ENCODE measurements at places on chromosomes 7 and 10.

DNA sequence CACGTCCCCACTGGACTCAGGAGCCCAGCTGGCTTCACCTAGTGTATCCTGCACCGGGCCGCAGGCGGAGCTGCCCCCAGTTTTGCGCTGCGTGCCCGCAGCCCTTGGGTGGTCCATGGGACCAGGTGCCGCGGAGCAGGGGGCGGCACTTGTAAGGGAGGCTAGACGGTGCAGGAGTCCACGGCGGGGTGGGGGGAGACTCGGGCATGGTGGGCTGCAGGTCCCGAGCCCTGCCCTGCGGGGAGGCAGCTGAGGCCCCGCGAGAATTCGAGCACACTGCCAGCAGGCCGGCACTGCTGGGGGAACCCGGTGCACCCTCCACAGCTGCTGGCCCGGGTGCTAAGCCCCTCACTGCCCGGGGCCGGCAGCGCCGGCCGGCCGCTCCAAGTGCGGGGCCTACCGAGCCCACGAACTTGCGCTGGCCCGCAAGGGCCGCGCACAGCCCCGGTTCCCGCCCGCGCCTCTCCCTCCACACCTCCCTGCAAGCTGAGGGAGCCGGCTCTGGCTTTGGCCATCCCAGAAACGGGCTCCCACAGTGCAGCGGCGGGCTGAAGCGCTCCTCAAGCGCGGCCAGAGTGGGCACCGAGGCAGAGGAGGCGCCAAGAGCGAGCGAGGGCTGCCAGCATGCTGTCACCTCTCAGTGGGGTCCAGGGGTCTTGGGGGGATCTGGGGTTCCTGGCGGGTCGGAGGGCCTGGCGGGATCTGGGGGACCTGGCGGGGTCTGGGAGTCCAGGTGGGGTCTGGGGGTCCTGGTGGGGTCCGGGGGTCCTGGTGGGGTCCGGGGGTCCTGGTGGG is 81.4 kb downstream of the VIPR2 start:
- H3K4me3 ChIP-seq: no peak overlapping the region
- no peaks in the 10 kb centered on the region for H3K4me1 ChIP-seq
- no peaks in the 10 kb centered on the region for H3K27me3 ChIP-seq
- DNase-seq: no peak
- H3K27ac ChIP-seq: no peak overlapping the region
- no peaks in the 10 kb centered on the region for H3K36me3 ChIP-seq

GRCh38 chr10:121804460-121804859 is 123.4 kb downstream of the ATE1 start:
- H3K36me3 ChIP-seq: no peaks in the 10 kb centered on the region
- H3K27ac ChIP-seq: no peak overlapping the region
- H3K4me1 ChIP-seq: no peaks in the 10 kb centered on the region
- H3K27me3 ChIP-seq: no peaks in the 10 kb centered on the region
- H3K4me3 ChIP-seq: no peak overlapping the region

GRCh38 chr10:96280859-96281258 is 9.5 kb upstream of the BLNK start:
- H3K27ac ChIP-seq: no peak overlapping the region
- H3K27me3 ChIP-seq: no peaks in the 10 kb centered on the region
- H3K4me3 ChIP-seq: no peak overlapping the region
- peaks cover 12% of the 10 kb centered on the region for H3K4me1 ChIP-seq

DNA sequence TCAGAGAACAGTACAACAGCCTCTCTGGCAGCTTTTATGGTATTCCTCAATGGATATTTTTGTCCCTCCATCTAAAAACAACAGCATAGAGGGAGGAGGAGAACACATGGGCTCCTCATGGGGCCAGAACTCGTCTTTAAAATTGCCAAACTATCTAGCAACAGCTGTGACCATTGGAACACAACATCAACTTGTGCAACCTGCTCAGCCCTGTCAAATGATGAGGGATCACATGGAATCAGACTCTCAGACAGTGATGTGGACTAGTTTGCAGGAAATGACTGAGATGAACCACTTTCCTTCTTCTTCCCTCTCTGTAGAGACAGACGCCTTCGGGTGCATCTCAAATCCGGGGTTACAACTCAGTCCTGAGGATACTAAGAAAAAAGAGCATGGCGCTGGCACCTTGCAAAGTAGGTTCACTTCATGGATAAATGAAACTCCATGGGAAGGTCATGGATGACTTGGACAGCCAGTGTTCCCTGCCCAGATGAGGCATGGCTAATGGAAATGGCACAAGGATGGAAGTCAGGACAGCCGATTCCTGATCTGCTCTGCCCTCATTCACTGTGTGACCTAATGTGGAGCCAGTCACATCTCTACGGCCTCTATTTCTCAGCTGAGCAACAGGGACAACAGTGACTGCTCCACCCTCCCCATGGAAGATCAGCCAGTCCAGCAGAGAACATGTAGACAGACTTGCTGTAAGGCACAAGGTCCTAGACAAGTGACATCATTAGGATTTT is 24.6 kb upstream of the DGKI start:
- no peak for DNase-seq
- H3K27ac ChIP-seq: no peak overlapping the region
- H3K4me1 ChIP-seq: no peaks in the 10 kb centered on the region
- peaks cover 19% of the 10 kb centered on the region for H3K36me3 ChIP-seq
- no peaks in the 10 kb centered on the region for H3K27me3 ChIP-seq

DNA sequence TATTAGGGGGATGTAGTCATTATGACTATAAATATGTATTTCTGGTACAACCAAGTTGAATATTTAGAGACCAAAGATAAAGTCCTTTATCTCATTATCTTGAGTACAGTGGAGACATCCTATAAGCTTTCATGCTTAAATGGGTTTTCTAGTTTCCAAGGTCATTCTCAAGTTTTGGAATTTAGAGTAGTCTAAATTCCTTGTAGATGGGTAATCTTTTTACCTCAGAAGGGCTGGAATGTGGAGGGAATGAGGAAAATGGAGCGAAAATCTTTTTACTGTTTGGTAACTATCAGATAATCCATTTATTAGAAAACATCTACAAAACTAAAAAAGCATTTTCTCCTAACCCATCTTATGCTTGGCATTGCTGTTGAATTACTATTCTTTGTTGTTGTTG is 181.3 kb downstream of the RNF133 start:
- H3K4me3 ChIP-seq: no peak overlapping the region
- H3K4me1 ChIP-seq: no peaks in the 10 kb centered on the region
- no peaks in the 10 kb centered on the region for H3K27me3 ChIP-seq
- H3K27ac ChIP-seq: no peak overlapping the region
- H3K36me3 ChIP-seq: no peaks in the 10 kb centered on the region
- DNase-seq: no peak

GRCh38 chr10:14476641-14477407 is 146.1 kb upstream of the FRMD4A start:
- H3K4me1 ChIP-seq: no peaks in the 10 kb centered on the region
- no peaks in the 10 kb centered on the region for H3K36me3 ChIP-seq
- H3K27me3 ChIP-seq: peaks cover 2% of the 10 kb centered on the region
- no peak for DNase-seq
- H3K27ac ChIP-seq: no peak overlapping the region
- H3K4me3 ChIP-seq: no peak overlapping the region

GRCh38 chr7:100879685-100880261 is 4.9 kb downstream of the SRRT start:
- H3K27ac ChIP-seq: no peak overlapping the region
- H3K27me3 ChIP-seq: no peaks in the 10 kb centered on the region
- DNase-seq: no peak
- H3K4me3 ChIP-seq: no peak overlapping the region

GRCh38 chr10:99382176-99382575 is 48.2 kb downstream of the GOT1 start:
- H3K4me3 ChIP-seq: no peak overlapping the region
- no peaks in the 10 kb centered on the region for H3K27me3 ChIP-seq
- no peak overlapping the region for H3K27ac ChIP-seq
- DNase-seq: no peak
- no peaks in the 10 kb centered on the region for H3K4me1 ChIP-seq
